ENCODE measurements at places on chromosomes 3 and 15.

DNA sequence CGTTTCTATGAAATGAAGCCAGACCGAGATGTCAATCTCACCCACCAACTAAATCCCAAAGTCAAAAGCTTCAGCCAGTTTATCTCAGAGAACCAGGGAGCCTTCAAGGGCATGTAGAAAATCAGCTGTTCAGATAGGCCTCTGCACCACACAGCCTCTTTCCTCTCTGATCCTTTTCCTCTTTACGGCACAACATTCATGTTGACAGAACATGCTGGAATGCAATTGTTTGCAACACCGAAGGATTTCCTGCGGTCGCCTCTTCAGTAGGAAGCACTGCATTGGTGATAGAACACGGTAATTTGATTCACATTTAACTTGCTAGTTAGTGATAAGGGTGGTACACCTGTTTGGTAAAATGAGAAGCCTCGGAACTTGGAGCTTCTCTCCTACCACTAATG, 41.9 kb upstream of the TRA2B start:
- DNase-seq: no peak

GRCh38 chr3:192957441-192958021, 39.9 kb upstream of the MB21D2 start:
- no peak for DNase-seq

DNA sequence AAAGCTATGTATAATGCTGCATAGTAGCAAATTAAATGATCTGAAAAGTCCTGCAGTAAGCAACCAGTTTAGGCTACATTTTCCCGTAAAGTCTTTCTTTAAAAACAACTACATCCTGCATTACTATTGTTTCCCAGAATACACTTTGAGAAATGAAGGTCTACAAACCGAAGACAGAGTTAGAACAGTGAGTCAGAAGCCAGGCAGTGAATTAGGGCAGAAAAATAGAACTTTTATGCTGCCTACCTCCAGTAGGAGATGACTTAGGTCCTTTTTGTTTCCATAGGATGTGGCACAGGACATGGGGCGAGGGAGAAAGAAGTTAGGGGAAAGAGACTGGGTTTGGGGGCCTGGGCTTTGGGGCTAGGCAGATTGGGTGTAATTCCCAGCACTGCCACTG, 127.3 kb downstream of the PPM1L start:
- no peak for DNase-seq

DNA sequence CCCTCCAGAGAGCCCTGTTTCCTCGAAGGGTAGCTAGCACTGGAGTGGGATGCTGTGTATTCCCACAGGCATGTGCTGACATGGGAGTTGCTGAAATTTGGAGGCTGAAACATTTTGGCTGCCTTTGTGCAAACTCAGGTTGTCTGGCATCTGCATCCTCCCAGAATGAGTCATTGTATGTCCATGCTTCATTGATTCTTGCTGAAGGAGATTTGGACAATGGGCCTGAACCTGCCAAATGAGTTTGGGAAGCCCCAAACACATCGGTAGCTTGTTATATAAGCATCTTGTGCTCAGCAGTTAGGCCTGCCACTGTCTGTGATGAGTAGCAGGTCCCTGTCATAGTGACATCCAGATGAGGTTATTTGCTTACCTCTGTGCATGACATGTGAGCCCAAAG, 160.0 kb downstream of the IL5RA start:
- DNase-seq: no peak

DNA sequence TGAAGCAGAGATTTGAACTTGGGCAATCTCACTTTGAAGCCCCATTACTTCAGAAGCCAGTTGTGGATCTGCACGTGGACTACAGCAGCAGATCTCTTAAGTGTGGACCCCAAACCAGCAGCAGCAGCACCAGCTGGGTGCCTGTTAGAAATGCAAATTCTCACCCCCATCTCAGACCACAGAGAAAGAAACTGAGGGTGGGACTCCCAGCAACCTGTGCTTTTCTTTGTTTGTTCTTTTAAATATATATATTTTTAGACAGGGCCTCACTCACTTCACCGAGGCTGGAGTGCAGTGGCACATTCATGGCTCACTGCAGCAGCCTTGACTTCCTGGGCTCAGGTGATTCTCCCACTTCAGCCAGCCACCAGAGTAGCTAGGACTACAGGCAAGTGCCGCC, 53.2 kb downstream of the SLTM start:
- DNase-seq: no peak

GRCh38 chr3:170482199-170482598, 63.5 kb downstream of the CLDN11 start:
- DNase-seq: no peak

GRCh38 chr3:34005886-34006285, 207.5 kb downstream of the PDCD6IP start:
- no peak for DNase-seq

GRCh38 chr3:177109688-177110330, 87.5 kb downstream of the TBL1XR1 start:
- no peak for DNase-seq

Measured in stimulated activated CD4-positive, alpha-beta T cell treated with anti-CD3 and anti-CD28 coated beads, Interleukin-2, amount 100 ng/mL, for 4 hours (primary cell).